Stimulated activated CD8-positive, alpha-beta memory T cell treated with anti-CD3 and anti-CD28 coated beads, Interleukin-4, amount 100 ng/mL, for 1 hour (primary cell): ENCODE measurements at places on chromosomes 12 and 14.

- no peak for DNase-seq
Measured at GRCh38 chr14:71400871-71401321, 493.6 kb downstream of the PCNX1 start.

- DNase-seq = no peak
Measured at GRCh38 chr14:105261781-105262180, 13.4 kb downstream of the BTBD6 start.

DNA sequence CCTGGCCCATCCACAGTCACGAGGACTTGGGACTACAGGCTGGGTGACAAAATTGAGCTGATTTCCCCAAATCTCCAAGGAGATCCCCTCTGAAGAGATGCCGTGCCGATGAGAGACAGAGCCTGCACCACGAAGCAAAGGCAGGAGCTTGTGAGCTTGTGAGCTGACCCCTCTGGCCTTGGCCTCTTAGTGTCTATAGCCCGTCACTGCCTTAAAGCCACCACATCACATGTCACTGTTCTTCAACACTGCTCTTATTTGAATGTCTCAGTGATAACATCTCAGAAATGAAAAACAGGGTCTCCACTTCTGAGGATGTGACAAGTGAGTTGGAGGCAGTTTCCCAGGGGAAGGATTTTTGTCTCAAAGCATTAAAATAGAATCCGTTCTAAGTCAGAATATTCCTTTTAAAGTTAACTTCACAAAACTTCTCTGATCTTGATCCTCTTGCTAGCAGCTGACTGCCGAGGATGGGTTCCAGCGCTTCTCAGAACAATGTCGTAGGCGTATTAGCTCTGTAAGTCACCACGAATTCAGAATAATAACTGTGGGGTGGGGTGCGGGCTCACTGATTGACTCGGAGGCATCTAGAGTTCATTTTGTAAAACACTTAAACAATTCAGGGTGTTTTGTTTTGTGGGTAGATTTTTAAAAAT is 37.5 kb downstream of the CHST11 start:
- peak; percentile 25 for DNase-seq

- no peak for DNase-seq
Measured at GRCh38 chr14:85112762-85113161, 417.2 kb upstream of the FLRT2 start.
